ENCODE measurements at places on chromosomes 12 and 14.

DNA sequence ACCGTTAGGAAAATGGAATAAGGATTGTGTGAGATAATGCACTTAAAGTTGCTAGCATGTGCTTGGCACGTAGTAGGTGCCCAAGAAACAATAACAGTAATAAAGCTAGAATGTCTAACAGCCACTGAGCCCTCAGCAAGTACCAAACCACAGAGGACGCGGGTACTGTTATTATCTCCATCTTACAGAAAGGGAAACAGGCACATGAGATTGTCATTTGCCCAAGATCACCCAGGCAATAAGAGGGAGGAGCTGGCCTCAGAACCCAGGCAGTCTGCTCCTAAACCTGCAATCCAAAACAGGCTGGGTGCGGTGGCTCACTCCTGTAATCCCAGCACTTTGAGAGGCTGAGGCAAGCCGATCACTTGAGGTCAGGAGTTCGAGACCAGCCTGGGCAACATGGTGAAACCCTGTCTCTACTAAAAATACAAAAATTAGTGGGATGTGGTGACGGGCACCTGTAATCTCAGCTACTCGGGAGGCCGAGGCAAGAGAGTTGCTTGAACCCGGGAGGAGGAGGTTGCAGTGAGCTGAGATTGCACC lies 5.1 kb upstream of the SDS start:
- DNase-seq: no peak

- no peak for DNase-seq
Observed at GRCh38 chr14:103885509-103885932, 38.1 kb upstream of the PPP1R13B start.

DNA sequence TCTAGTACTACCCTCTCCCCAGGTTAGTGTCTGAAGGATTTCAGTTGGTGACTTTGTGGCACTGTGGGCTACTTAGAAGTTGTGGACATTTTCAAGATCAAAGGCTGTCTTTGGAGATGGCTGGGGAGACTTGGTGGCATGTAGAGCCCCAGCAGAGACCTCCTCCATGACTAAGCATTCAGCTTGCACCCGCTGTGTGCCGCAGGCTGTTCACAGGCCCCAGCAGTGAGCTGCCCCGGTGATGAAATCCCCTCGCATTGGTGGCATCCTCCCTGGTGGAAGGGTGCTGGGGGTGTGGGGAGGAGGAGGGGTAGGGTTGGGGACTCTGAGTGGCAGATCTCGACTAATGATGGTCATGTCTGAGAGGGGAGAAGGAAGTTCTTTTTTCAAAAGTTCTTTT lies 173.9 kb downstream of the TSPAN9 start:
- DNase-seq: no peak

GRCh38 chr12:119692410-119692809 lies 24.5 kb downstream of the PRKAB1 start:
- no peak for DNase-seq

- no peak for DNase-seq
Observed at GRCh38 chr14:97311411-97311810, 514.2 kb downstream of the VRK1 start.

- no peak for DNase-seq
Observed at GRCh38 chr12:10385166-10385613, 4.7 kb downstream of the KLRK1 start.

GRCh38 chr14:87992346-87992717 lies 650 bp downstream of the GALC start:
- DNase-seq: no peak

DNA sequence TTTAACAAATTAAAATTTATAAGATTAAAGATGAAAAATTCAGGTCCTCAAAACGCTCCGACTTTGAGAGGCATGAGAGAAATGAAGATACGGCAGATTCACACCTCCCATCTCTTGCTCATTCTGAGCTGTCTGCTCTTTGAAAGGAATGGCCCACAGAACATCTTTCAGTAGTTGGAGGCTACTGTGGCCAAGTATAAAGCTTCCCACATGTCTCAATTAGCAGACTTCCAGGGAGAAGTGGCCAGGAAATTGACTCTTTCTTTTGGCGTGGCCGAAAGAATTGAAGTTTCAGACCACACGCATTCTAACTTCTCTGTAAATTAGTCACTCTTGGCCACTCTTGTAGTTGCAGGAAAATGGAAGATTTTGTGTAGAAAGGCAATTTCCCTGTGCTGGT lies 129.2 kb downstream of the DIP2B start:
- no peak for DNase-seq

- no peak for DNase-seq
Observed at GRCh38 chr14:95496690-95497259, 19.7 kb downstream of the SYNE3 start.

- DNase-seq: peak; percentile 59
Observed at GRCh38 chr12:32273712-32274111, 125.6 kb upstream of the FGD4 start.

- no peak for DNase-seq
Observed at GRCh38 chr12:47834199-47834903, 14.6 kb upstream of the HDAC7 start.
